ENCODE measurements at places on chromosomes 7 and 10.

DNA sequence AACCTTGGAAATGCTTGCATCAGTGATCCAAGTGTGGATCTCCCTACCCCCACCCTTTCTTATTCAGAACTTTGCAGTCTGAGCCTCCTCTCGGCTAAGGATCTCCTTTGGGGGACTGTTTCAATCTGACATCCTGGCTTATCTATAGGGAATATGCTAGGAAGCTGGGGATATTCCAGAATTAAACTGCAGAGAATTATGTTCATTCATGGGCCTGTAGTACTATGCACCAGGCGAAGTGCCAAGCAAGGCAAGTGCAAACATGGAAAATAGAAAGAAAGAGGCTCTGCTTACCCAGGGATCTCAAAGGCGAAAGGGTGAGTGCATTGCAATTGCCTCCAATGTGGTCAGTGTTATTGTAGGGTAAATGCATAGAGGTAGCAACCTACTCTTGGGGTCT lies 96.5 kb downstream of the CACNB2 start:
- DNase-seq = no peak

DNA sequence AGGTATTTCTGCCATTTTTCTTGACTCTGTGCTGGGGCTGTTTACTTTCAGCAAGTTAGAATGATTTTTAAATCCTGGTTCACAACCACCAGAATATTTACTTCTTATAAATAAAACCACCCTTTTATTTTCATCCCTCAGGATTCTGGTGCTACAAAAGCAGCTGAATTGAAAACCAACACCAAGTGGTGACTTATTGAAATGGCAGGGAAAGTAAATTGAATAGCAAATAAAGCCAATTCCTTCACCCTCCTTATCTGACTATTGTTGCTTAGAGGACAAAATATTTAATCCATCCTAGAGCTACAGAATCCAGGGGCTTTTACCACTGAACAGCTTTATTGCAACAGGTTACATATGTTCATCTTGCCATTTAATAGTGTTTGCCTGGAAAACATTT lies 828.6 kb upstream of the GHITM start:
- no peak for DNase-seq

DNA sequence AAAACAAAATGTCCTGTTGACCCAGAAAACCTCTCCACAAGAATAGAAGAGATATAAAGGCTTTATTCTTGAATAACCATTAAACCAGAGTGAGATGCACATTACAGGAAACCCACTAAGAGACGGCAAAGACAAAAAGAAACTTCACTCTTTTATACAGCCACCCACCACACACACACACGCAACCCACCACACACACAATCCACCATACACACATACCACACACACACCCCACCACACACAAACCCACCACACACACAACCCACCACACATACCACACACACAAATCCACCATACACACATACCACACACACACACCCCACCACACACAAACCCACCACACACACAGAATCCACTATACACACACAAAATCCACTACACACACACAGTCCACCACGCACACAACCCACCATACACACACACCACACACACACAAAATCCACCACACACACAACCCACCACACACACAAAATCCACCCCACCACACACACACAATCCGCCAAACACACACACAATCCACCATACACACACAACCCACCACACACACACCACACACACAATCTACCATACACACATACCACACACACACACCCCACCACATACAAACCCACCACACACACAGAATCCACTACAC lies 9.5 kb upstream of the REPIN1 start:
- DNase-seq = no peak

DNA sequence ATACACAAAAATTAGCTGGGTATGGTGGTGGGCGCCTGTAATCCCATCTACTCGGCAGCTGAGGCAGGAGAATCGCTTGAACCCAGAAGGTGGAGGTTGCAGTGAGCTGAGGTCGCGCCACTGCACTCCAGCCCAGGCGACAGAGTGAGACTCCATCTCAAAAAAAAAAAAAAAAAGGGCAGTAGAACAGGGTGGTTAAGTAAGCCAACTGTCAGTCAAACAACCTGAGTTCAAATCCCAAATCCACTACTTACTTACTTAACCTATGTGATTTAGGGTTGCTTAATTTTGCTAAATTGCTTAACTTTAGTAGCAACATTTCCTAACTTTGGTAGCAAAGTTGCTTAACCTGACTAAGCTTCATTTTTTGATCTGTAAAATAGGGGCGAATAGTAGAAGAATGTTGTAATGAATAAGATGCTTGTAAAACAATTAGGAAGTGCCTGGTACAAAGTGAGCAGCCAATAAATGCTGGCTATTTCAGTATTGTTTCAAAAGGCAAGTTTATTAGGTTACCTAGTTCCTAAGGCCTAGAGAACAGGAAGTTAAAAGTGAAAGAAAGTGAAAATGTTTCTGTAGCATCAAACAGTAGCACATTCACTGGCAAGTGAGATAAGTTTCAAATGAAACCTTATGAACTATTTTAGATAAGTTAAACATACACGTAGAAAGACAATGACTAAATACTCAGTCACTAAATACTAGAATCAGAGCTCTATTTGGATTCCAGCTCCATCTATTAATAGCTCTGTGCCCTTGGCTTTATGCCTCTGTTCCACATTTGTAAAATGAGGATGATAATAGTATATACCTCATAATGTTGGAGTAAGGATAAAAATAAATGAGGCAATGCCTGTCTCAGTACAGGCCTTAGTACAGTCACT lies 64.3 kb downstream of the HOXA1 start:
- no peak for DNase-seq

- no peak for DNase-seq
Measured at GRCh38 chr7:54615537-54615936, 73.4 kb downstream of the VSTM2A start.

GRCh38 chr7:38548605-38549004 lies 82.6 kb downstream of the AMPH start:
- no peak for DNase-seq

- DNase-seq = peak; percentile 82
Measured at GRCh38 chr10:77391605-77392235, 245.9 kb downstream of the KCNMA1 start.

DNA sequence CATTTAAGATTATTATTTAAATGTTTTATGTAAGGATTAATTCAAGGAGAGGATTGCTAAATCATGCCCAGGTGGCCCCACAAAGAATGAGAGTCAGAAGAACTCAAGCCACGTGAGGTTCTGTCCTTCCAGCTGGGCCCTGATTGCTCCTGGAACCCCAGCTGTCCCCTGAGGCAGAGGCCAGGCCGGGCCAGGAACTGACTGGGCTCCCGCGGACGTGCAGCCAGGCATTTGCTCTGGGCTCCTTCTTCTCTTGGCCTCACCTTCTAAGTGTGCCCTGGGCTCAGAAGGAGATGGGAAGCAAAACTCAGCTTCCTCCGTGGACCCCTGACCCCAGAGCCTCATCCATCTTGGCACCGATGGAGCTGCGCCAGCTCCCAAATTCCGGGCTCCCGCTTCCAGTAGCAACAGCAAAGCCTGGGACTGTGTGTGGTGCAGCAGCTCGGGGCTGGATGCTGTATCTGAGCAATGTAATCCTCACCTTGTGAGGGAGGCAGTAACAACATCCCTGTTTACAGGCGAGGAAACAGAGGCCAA lies 250.6 kb upstream of the PPP2R2D start:
- DNase-seq = no peak

- no peak for DNase-seq
Measured at GRCh38 chr10:103564116-103564501, 70.6 kb downstream of the NEURL1 start.

GRCh38 chr7:22882106-22882505 lies 59.5 kb upstream of the TOMM7 start:
- no peak for DNase-seq

DNA sequence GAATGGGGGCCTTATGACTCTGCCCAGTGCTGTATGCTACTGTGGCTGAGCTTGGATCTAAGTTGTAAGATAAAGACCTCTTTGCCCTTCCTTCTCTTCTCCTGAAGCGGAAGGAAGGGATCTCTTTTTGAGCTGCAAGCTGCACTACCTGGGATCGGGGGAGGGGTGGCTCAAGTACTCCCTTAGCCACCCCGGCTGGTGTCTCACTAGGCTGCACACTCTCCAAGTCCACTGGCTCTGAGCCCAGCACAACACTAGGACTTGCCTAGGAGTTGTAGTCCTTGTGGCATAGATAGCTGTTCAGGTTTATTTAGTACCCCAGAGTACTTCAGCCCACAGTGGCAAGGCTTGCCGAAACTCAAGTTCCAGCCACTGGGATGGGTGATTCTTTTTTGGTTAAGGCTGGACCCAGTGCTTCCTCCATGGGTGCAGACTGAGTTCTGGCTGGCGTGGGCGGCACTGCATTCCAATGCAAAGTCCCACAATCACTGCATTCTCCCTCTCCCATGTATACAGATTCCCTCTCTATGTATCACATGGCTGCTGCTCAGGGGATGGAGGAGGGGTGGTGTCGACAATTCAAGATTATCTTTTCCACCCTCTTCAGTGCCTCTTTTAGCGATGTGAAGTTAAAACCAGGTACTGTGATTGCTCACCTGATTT lies 76.2 kb upstream of the SLC25A13 start:
- DNase-seq = no peak

- no peak for DNase-seq
Measured at GRCh38 chr10:43376046-43376635, 4.7 kb downstream of the FXYD4 start.
